ENCODE measurements at places on chromosomes 7 and 10.
A peak's percentile ranks its signal among the peaks of the same experiment; 100 is the strongest.

DNA sequence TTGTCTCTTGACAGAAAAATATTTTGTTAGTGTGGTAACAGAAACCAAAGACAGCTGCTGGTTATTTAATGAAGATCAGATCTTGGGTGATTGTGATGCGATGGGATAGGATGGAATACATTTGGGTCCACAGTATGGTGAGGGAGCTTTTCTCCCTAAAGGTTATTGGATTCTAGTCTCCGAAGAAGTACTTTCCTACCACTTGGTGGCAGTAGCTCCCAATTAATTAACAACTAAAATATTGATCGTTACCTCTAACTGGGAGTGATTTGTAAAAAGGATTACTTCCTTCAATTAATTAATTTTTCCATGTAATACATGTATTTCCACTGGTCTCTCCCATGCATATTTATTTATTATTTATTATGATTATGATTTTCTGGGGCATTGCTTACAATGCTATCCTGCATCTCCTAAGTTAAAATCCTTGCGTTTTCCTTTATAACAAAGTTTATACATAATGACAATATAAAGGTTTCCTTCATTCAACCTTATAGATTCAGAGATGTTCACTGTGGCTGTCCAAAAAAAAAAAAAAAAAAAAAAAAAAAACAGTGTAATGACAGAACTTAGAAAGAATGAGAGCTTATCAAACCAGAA, 25.6 kb downstream of the TMEM196 start:
- peak; percentile 20 for DNase-seq

DNA sequence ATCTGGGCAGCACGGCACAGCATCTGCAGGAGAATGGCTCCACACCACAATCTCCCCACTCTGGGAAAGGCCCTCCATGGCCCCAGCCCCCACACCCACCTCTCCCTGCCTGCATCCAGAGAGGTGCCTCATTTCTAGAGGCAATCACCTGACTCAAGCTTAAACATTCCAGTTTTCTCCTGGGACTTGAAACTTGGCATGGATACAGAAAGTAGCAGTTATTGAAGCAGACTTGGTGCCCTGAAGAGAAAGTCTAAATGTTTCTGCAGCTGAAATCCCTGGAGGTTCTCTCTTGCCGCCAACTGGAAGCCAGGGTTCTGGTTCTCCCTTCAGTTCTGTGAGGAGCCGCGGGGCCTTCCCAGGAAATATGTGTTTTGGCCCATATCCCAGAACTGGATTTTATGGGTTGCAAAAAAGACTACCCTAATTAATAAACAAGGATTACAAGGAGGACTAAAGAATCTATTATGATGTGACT, 122.8 kb downstream of the SKIDA1 start:
- DNase-seq = no peak

GRCh38 chr7:19069842-19070241, 47.6 kb downstream of the TWIST1 start:
- DNase-seq = no peak

GRCh38 chr10:72417971-72418370, 63.3 kb upstream of the DNAJB12 start:
- no peak for DNase-seq

DNA sequence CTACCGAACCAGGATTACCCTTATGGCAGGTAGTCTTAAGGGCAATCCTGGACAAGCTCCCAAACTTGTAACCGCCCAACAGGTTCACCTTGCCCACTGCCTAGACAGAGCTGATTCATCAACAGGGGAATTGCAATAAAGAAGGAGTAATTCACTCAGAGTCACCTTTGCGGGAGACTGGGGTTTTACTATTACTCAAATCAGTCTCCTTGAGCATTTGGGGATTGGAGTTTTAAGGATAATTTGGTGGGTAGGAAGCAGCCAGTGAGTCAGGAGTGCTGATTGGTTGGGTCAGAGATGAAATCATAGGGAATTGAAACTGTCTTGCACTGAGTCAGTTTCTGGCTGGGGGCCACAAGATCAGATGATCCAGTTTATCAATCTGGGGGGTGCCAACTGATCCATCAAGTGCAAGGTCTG, 25.3 kb downstream of the HK1 start:
- no peak for DNase-seq

DNA sequence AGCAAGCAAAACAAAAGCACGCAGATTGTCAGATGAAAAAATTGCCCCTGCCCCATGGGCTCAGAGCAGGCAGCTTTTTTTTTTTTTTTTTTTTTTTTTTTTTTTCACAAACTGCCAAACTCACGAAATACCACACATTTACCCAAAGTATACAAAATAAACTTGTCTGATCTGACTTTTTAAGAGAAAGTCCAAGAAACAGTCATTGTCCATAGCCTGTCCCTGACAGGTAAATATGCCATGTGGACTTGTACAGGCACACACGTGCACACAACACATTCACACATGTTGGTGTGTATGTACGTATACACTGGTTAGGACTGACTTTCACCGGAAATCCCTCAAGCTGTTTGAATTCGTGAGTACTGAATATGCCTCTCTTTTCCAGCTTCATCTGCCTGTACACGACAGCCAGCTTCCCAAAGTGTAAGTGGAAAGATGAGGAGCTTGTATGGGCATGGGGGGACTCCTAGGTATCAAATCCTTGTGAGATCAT, 929 bp upstream of the HGF start:
- DNase-seq = no peak

DNA sequence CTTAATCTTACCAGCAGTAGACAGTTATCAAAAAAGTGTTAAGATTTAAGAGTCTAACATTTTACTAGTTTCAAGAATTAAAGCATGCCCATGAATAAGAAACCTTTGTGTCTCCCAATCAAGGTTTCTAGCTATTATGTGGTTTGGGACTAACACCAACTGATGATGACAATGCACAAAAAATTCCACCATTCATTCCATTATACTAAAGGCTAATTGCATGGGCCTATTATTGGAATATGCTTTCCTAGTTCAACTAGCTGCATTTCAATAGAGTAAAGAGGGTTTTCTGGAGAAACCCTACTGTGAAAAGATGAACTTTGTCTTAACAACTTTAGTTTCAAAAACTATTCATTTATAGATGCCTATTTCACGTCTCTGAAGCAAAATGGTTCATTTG, 44.6 kb downstream of the UBE2H start:
- DNase-seq = no peak

DNA sequence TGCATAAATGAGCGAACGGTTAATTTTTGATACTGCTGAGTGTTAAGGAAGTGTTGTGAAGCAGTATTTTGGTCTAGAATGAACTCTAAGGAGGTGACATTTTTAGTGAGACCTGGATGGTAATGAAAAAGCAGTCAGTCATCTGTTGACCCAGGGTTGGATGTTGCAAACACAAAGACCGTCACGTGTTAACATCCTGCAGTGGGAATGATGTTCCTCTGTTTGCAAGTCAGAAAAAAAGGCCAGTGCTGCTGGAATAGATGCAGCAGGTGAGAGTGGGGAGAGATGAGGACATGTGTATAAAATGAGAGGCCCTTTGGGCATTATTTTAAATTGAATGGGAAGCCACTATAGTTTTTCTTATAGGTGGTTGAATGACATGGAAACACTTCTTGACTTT, 39.3 kb downstream of the INSYN2A start:
- no peak for DNase-seq

DNA sequence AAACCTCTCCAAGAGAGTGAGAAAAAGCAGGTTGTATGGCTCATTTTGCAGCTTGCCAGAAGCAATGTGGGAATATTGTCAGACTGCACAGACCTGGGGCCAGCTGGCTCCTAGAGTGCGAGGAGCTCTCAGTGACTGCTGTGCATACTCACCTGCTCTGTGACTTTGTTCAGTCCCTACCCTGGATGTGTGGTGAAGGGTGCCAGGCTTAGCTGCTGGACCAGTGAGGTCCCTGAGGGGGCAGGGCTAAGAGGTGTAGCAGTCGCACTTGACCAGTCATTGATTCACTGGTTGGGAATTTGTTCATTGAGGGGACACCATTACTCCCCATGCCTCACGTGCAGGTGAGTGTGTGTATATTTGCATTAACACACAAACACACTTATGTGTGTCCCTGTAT, 60.1 kb downstream of the IKZF1 start:
- DNase-seq = no peak

DNA sequence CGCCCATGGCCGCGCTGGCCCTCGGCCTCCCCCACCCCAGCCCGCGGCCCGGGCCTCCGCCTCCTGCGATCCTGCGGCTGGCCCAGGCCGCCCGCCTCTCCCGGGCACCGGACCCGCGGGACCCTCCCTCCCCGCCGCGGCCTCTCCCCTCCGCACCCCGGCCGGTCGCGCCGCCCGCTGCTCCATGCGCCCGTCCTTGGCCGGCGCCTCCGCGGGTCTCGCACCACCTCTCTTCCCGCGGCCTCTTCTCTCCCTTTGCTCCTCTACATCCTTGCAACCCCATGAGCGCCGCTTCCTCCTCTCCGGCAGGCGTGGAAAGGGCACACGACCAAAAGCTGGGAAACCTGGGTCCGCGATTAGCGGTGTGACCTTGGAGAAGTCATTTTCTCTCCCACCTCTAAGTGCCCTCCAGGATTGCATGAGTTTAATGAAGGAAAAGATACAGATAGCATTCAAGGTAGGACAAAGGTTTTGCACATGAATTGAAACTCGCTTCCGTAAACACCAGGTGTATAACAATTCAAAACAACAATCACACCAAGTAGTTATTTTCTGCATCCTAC, 448 bp upstream of the SRPK2 start:
- DNase-seq = peak; percentile 28

DNA sequence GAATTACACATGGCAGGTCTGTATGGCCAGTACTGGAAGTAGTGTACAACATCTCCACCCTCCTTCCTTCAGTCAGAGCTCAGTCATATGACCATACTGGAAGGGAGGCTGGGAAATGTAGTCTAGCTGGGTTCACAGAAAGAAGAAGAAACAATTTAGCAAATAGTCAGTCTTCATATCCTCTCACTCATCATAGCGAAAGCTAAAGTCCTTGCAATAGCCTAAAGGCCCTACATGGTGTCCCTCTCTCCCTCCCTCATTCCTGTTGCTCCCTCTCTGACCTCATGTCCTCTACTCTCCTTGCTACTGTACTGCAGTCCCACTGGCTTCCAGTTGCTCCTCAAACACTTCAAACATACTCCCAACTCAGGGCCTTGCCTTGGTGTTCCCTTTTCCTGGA, 4.3 kb upstream of the CALU start:
- no peak for DNase-seq

DNA sequence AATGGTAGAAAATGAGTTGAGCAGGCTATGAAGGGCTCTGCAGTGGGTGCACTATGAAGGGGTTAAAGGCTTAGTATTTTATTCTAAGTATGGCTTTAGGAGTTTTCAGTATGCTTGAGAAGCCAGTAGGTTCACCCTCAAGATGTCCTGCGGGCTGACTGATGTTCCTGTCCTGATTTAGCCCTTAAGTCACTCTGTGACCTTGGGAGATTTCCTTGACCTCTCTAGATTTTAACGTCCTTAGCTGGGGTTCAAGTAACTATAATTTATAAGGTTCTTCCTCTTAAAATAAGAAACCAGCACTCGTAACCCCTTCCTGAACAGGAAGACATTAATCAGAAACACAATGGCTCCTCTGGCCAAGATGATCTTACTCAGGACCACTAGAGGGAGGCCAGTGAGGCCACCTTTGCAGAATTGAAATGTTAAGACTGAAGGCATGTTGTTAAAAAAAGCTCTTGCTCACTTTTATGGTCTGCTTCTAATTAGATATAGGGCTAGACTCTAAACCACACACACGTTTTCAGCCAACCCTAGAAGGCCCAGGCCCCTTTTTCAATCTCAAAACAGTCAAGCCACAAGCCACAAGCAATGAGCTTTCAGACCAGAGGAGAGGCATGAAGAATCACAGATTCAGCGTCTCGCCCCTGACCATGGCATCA, 41.9 kb downstream of the CDK1 start:
- DNase-seq = no peak

DNA sequence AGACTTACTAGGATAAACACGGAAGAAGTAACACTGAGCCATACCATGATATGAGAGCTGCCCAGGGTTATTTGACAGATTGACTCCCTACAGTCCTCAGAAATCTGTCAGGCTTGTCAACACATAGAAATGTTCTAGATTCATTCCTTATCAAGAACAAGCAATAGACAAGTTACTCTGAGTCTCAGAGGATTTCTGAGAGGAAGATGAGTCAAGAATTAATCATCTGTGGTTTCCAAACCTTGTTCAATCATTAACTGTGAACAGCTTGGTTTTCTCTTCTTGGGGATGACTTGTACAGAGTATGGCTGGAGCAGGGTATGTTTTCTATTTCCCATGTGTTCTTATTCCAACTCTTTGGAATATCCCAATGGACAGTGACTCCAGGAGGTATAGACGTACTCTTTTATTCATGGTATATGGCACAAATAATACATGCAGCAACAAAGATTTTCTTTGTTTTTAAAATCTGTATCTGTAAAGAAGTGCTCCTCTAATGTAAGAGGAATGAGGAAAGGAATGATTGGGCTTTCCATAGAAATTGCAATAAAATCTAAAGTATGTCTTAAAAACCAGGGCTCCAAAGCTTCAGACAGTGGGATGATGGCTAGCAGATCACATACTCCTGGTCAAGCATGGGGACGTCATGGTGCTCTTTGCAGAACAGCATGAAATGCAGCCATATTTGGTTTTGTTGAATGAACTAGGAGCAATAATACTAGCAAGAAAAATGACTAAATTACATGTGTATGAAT, 11.9 kb upstream of the SFR1 start:
- DNase-seq = no peak

DNA sequence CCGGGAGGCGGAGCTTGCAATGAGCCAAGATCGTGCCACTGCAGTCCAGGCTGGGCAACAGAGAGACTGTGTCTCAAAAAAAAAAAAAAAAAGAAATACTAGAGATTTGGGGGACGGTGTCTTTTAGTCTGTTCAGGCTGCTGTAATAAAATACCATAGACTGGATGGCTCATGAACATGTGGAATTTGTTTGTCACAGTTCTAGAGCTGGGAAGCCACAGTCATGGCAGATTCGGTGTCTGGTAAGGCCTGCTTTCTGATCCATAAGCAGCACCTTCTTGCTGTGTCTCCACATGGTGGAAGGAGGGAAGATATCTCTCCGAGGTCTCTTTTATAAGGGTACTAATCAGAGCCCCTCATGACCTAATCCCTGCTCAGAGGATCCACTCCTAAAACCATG, 102.7 kb upstream of the MKLN1 start:
- no peak for DNase-seq

DNA sequence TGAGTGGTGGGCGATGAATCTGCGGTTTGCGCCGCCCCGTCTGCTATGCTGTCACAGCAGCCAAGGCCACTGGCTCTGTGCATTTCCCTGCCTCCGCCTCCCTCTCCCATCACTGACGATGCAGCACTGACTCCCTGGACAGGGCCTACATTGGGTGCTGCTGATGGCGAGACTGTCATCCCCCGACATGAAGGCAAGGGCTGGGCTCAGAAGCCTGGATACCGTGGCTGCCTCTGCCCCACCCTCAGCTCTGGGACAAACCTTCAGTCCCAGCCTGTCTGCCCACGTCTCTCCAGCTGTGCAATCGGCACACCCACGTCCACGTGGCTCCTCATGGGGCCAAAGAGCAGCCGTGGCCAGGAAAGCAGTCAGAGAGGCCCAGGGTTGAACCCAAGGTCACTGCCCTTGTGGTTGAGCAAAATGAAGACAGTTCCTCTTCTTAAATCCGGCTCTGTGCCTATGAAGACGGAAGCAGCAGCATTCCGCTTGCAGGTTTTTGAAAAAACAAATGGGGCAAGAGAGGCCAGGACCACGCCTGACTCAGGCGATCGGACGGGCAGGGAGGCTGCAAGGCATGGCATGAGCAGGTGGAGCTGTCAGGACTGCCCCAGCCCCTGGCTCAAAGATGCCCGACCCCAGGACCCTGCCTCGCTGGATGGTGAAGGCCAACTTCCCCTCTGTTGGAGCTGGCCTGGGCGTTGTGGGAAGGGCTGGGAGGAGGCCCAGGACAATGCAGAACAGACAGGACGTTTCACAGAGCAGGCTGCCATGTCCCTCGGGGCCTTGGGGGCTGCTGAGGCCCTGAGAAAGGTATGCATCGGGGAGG, 517.5 kb downstream of the DNAJB6 start:
- peak; percentile 31 for DNase-seq
